ENCODE measurements at places on chromosomes 13 and 19. TPM values are rescaled to one million over a fixed set of nuclear protein-coding genes. Genes with fewer than 3 reads are reported as not detected.

The C19orf33 gene
- total RNA-seq, result 3.6 TPM

The ZNF700 gene
- 23.3 TPM for total RNA-seq

The TNNI3 gene
- 9.2 TPM for total RNA-seq

The ZSCAN1 gene
- 2.0 TPM for total RNA-seq

- no peak overlapping the region for H3K4me3 ChIP-seq
- H3K27me3 ChIP-seq, result no peaks in the 10 kb centered on the region
- no peak overlapping the region for H3K27ac ChIP-seq
- DNase-seq, result no peak
- H3K36me3 ChIP-seq, result peaks cover 12% of the 10 kb centered on the region
Observed at GRCh38 chr19:49847731-49848696, 2.9 kb upstream of the PTOV1 start.

DNA sequence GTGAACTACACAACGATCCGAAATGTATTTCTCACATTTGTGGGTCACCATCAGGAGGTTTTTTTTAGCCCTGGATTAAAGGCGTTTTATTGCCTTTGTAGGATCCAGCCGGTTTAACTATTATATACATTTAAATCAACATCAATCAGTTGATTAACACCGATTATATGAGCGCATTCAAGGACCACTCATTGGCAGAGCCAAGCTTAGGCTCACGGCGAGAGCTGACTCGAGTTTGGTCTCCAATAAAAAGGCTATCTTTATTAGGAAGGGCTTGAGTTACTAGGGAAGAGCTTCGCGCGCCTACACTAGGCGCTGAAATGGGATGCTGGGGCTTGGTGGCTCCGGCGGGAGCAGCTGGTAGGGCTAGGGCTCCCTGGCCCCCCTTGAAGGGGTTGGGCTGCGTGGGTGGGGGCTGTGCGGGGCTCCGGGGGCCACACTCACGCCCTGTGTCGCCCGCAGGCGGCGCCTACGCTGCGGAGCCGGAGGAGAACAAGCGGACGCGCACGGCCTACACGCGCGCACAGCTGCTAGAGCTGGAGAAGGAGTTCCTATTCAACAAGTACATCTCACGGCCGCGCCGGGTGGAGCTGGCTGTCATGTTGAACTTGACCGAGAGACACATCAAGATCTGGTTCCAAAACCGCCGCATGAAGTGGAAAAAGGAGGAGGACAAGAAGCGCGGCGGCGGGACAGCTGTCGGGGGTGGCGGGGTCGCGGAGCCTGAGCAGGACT lies 4.2 kb downstream of the PDX1 start:
- H3K27me3 ChIP-seq, result peaks cover 100% of the 10 kb centered on the region
- peak; percentile 77 for DNase-seq
- peaks cover 3% of the 10 kb centered on the region for H3K4me1 ChIP-seq
- H3K4me3 ChIP-seq, result no peak overlapping the region

- DNase-seq, result no peak
- H3K4me1 ChIP-seq, result peaks cover 3% of the 10 kb centered on the region
- no peak overlapping the region for H3K27ac ChIP-seq
- peaks cover 12% of the 10 kb centered on the region for H3K36me3 ChIP-seq
- peak overlapping the region; percentile 2 for H3K4me3 ChIP-seq
- H3K27me3 ChIP-seq, result no peaks in the 10 kb centered on the region
Observed at GRCh38 chr13:52162279-52163101, 3.1 kb upstream of the NEK3 start.

DNA sequence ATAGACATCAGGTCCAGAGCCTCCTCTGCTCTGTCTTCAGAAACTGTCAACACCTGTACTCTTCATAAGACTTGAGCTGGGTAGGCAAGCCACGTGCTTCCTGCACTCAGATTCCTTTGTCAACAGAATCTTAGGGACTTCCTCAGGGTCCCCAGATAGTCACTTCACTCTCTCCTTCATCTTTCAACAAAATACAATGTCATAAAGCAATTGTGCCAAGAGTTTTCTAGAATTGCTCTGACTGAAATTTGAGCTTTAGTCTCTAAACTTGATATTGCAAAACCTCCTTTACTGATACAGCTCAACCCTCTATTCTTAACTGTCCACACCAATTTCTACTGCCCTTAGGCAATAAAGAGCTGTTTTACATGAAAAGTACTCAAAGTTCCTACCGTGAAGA lies 179.9 kb downstream of the IRS2 start:
- no peaks in the 10 kb centered on the region for H3K36me3 ChIP-seq
- H3K4me1 ChIP-seq, result no peaks in the 10 kb centered on the region
- no peak overlapping the region for H3K27ac ChIP-seq
- H3K4me3 ChIP-seq, result no peak overlapping the region

Measured in endodermal cell (in vitro differentiated cells).